ENCODE measurements at places on chromosomes 12 and 14.
A peak's percentile ranks its signal among the peaks of the same experiment; 100 is the strongest.

DNA sequence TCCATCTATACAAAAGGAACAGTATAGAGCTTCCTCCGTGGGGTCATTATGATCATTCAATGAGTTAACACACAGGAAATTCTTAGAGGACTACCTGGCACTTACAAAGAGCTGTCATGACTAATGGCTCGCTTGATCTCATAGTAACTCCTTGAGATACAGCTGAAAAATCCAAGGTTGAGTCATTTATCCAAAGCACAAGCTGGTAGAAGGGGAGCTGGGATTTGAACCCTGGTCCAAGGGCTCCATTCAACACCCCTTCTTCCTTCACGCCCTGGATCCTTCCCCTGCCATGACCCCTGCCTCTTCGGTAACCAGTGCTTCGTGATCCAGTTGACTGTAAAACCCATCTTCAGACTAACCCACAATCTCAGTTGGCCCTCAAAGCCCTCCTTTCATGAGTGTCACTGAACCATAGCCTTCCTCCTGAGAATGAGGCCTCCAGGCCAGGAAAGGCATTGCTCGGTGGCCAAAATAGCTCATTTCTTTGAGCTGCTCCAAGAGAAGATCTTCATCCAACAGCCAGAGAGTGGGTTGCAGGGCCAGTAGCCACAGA, 7.8 kb downstream of the ZFP36L1 start:
- H3K27me3 ChIP-seq: no peaks in the 10 kb centered on the region
- no peak overlapping the region for H3K4me3 ChIP-seq
- peak; percentile 42 for DNase-seq
- peaks cover 89% of the 10 kb centered on the region for H3K4me1 ChIP-seq

DNA sequence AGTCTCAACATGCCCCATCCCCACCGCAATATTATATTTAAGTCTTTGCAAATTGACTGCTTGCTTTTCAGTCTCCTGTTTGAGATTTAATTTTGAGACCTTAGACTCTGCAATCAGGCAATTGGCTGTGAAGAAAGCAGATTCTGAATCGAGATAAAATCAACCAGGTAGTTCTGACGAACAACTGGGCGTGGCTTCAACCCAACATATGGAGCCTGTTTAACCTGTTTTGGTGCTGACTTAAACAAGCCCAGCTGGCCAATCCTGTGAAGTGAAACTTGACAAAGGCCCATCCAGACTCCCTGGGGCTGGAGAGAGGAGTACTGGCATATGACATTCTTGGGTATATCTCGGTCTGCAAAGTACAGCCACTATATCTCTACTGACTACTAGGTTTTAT, 9.8 kb upstream of the CIPC start:
- no peaks in the 10 kb centered on the region for H3K36me3 ChIP-seq
- no peak overlapping the region for H3K4me3 ChIP-seq
- no peaks in the 10 kb centered on the region for H3K27me3 ChIP-seq
- H3K4me1 ChIP-seq: peaks cover 11% of the 10 kb centered on the region
- peak overlapping the region; percentile 53 for H3K27ac ChIP-seq

DNA sequence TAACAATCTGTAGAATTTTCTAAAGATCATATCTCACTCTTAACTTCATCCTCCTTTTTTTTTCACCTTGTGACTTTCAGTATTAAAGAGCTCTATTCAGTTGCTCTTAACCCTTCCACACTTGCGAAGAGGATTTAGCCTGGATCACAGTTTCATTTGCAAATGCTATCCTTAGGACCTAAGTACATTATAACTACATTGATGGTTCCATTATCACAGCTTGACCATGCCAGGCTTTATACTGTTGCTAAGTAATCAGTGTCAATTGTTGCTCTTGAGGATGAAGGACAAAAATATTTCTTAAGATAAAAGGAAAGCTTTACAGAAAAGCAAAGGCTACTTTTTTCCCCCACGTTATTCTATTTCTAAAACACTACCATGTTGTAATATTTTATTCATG, 122.2 kb downstream of the PDZRN4 start:
- no peaks in the 10 kb centered on the region for H3K27me3 ChIP-seq
- H3K27ac ChIP-seq: no peak overlapping the region
- H3K36me3 ChIP-seq: no peaks in the 10 kb centered on the region
- H3K4me3 ChIP-seq: no peak overlapping the region
- no peaks in the 10 kb centered on the region for H3K4me1 ChIP-seq

- H3K4me1 ChIP-seq: peaks cover 10% of the 10 kb centered on the region
- peak overlapping the region; percentile 64 for H3K27ac ChIP-seq
- H3K27me3 ChIP-seq: no peaks in the 10 kb centered on the region
- DNase-seq: peak; percentile 19
- no peak overlapping the region for H3K4me3 ChIP-seq
- H3K36me3 ChIP-seq: no peaks in the 10 kb centered on the region
These were observed 41.7 kb downstream of the TTLL5 start for GRCh38 chr14:75702616-75703261.

GRCh38 chr12:74770552-74770951, 232.9 kb downstream of the ATXN7L3B start:
- no peak overlapping the region for H3K27ac ChIP-seq
- H3K36me3 ChIP-seq: no peaks in the 10 kb centered on the region
- H3K4me1 ChIP-seq: no peaks in the 10 kb centered on the region

DNA sequence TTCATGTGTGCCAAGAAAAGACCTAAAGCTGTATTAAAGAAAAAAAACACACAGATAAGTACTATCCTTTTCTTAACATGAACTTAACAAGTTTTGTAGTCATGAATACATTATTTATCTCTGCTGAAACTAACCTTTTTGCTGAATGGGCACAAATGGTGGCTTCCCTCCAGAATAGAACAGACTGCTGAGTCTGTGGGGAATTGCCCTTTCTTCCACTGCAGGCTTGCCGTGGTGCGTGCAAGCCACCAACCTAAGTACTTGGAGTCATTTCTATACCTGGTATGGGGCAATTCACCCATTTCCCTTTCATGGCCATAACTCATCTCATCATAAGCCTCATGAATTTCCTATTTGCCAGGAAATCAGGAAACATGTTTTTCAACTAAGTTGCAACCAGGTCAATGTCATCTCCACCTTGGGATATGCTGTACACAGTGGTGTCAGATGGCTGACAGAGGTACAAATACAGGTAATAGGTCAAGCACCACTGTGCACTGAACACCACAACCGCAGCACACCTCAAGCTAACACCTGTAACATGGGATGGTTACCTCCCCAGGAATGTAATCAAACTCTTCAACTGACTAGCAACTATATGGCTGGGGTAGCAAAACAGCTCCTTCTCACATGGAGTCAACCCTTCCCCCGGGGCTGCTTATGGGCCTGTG, 49.9 kb downstream of the CATSPERB start:
- no peaks in the 10 kb centered on the region for H3K27me3 ChIP-seq
- no peak overlapping the region for H3K27ac ChIP-seq
- H3K4me1 ChIP-seq: no peaks in the 10 kb centered on the region
- H3K36me3 ChIP-seq: no peaks in the 10 kb centered on the region
- H3K4me3 ChIP-seq: no peak overlapping the region

GRCh38 chr12:56086096-56086495, 6.1 kb downstream of the ERBB3 start:
- H3K27me3 ChIP-seq: no peaks in the 10 kb centered on the region
- H3K36me3 ChIP-seq: peaks cover 18% of the 10 kb centered on the region

GRCh38 chr14:92756446-92756845, 8.0 kb upstream of the LGMN start:
- H3K4me3 ChIP-seq: no peak overlapping the region
- DNase-seq: no peak
- H3K36me3 ChIP-seq: no peaks in the 10 kb centered on the region

DNA sequence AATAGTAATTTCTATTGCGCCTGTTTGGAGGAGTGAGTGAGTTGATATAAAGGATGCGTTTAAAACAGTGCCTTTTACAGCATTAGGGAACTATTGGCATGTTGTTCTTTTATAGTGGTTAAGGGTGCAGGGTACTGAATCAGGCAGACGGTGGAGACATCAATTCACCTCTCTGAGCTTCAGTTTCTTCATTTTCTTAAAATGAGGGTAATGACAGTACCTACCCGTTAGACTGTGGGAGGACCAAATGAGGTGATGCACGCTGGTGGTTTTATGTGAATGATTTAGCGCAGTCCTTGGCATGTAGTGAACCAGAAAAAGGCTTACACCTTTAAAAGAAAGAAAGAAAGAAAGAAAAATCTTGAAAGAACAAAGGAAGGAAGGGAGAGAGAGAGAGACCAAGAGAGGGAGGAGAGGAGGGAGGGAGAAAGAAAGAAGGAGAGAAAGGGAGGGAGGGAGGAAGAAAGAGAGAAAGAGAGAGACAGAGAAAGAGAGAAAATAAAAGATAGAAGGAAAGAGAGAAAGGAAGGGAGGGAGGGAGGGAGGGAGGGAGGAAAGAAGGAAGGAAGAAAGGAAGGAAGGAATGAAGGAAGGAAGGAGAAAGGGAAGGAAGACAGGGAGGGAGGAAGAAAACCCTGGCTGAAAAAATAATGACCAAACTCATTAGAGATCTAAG, 22.2 kb upstream of the CCND2 start:
- H3K36me3 ChIP-seq: no peaks in the 10 kb centered on the region
- no peak for DNase-seq
- H3K27me3 ChIP-seq: no peaks in the 10 kb centered on the region

DNA sequence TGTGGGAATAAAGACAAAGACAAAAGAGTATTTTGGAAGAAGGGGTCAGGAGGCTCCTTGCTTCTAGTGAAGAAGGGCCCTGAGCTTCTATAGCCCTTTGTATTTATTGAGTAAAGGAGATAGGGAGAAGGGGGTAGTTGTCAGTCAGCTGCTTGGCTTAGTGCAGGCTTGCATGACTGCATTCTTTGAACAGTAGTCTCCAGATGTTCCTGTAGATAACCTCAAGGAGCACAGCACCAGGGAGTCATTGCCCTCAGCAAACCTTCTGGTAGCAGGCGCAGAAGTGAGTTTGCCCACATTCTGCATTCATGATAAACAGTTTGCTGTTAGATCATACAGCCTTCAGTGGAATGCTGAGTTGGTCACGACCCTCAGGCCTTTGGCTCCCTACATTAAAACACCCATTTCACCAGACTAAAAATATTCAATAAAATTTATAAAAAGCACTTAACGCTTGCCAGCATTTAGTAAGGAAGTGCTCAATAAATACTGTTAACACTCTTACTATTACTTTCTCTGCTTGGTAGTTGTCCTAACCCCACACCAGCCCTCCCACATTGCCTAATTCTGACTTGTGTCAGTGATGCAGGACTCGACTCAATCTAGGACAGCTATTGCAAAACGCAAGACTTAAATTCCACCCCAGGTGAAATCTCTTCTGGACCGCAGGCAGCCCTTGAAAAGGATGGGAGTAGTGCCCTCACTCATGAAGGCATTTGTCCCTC, 3.0 kb upstream of the DHRS4 start:
- H3K27ac ChIP-seq: no peak overlapping the region
- no peak overlapping the region for H3K4me3 ChIP-seq
- no peaks in the 10 kb centered on the region for H3K36me3 ChIP-seq
- H3K4me1 ChIP-seq: peaks cover 48% of the 10 kb centered on the region

DNA sequence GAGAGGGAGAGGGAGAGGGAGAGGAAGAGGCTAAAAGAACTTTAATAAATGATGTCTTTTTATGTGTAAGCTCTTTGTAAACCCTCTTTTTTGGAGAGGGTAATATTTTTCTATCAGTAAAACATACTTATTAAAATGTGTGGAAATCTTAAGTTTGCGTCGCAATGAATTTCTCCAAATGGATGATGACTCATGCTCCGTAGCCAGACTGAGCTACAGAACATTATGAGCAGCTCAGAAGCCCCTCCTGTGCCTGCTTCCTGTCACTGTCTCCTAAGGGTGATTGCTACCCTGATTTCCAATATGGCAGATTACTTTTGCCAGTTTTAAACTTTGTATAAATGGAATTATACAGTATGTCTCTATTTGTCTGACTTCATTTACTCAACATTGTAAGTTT, 13.0 kb upstream of the PYGL start:
- no peak overlapping the region for H3K27ac ChIP-seq
- DNase-seq: no peak
- peaks cover 15% of the 10 kb centered on the region for H3K4me1 ChIP-seq
- H3K27me3 ChIP-seq: no peaks in the 10 kb centered on the region
- H3K4me3 ChIP-seq: no peak overlapping the region

GRCh38 chr14:45194964-45195363, 58.0 kb downstream of the MIS18BP1 start:
- no peak overlapping the region for H3K4me3 ChIP-seq
- H3K27ac ChIP-seq: no peak overlapping the region
- DNase-seq: no peak
- no peaks in the 10 kb centered on the region for H3K27me3 ChIP-seq
- no peaks in the 10 kb centered on the region for H3K4me1 ChIP-seq

GRCh38 chr12:1880153-1880845, 38.2 kb downstream of the CACNA2D4 start:
- H3K4me1 ChIP-seq: no peaks in the 10 kb centered on the region
- no peak overlapping the region for H3K4me3 ChIP-seq
- H3K27me3 ChIP-seq: no peaks in the 10 kb centered on the region
- no peak for DNase-seq
- no peaks in the 10 kb centered on the region for H3K36me3 ChIP-seq

- no peak overlapping the region for H3K27ac ChIP-seq
- H3K36me3 ChIP-seq: no peaks in the 10 kb centered on the region
- DNase-seq: no peak
- no peaks in the 10 kb centered on the region for H3K27me3 ChIP-seq
These were observed 218.5 kb downstream of the NUAK1 start for GRCh38 chr12:105920161-105920684.

Data from body of pancreas (tissue), 4 donors.